Omental fat pad (tissue), 4 donors: ENCODE measurements at places on chromosomes 11 and 22. TPM values are rescaled to one million over a fixed set of nuclear protein-coding genes. Genes with fewer than 3 reads are reported as not detected.

The GNG3 gene
- not detected for total RNA-seq

DNA sequence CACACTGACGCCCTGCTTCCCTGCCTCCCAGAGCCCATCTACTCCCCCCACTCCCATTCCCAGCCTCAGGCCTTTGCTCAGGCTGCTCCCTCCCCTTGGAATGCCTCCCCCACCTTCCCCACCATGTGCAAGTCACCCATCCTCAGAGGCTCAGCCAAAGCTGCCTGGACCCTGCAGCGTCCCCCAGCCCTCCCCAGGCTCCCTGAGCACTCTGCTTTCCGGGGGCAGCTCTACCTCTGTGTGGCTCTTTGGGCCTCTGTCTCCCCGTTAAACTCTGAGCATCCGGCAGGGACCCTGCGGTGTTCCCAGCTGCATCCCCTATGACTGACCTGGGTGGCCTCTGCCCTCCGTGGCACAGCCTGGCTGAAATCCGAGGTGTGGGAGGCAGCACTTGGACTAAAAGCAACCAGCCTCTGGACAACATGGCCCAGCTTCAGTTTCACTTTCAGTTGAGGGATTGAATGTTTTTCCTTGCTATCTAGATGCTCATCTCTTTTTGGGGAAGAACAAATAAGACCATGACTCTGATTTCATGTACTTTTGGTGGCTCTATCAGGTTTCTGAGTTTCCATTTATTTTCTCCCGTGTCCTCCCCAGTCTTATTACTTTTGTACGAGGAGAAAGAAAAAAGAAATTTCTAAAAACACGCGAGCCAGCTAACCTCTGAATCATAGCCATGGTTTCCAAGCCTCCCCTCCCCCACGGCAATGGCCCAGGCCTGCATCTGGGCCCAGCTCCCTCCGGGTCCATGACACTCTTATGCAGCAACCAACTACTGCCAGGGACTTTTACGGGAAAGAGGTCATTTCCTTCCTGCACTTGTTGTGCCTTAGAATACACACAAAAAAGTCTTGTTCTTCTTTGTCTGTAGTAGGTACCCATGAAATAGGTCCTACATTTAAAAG is 3.8 kb downstream of the APOL3 start:
- DNase-seq, result peak; percentile 90

The TMPRSS4 gene
- not detected for total RNA-seq

DNA sequence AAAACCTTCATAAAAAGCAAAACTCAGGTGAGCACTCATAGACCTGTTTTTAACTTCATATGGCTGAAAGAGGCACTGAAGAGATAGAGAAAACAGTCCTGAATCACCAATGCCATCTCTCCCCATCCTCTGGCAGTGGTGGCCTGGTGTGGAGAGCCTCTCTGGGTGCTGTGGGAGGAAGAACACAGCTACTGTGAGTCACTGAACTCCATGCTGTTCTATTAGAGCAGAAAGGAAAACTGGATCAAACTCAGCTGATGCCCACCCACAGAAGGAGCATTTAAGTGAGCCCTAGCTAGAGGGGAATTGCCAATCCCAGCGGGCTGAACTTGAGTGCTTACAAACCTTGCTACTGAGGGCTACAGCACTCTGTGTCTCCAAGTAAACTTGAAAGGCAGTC is 115.3 kb upstream of the SESN3 start:
- no peak for DNase-seq

DNA sequence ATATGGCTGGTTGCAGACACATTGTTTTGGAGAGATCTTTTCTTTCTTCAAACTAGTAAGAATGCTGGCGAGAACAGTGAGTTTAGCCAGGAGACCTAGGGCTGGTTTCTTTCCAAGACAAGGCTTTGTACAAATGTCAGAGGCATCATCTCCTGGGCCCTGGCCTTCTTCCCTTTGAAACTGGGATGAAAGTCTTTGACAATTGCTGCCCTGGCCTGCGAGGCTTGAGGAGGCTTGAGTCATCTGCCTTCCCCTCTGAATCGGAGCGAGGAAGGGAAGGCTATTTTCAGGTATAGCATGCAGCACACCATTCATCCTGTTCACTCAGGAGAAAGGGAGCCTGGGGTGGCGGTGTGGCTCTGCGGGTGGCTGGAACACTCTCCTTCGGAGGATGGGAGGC is 21.5 kb upstream of the PARVG start:
- DNase-seq, result no peak

- DNase-seq, result no peak
These were observed 37.5 kb upstream of the NNMT start for GRCh38 chr11:114258696-114259095.

- DNase-seq, result no peak
These were observed 11.8 kb downstream of the DTX4 start for GRCh38 chr11:59183771-59184170.

GRCh38 chr11:62504158-62504973 is 42.2 kb downstream of the AHNAK start:
- no peak for DNase-seq

GRCh38 chr11:17724020-17724908 is 4.9 kb downstream of the MYOD1 start:
- DNase-seq, result no peak

- no peak for DNase-seq
These were observed 11.1 kb upstream of the ENDOD1 start for GRCh38 chr11:95078526-95078925.

DNA sequence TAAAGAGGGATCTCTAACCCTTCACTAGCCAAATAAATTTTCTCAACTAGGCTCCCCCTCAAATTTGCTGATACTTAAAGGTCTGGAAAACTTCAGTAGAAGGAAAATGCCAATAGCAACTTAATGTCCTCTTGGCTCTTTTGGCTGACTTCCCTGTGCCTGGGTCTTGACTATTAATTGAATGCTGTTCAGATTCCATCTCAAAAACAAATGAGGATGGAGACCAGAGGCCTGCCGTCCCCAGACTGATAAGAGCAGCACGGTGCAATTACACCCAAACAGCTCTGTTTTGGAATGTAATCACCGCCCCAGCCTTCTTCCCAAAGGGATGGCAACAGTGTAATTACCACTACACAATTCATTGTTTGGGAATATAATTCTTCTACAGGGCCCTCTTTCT is 89.3 kb upstream of the CHRM4 start:
- DNase-seq, result no peak

The NPAS4 gene
- not detected for total RNA-seq

The TRIOBP gene
- total RNA-seq, result 179 TPM

- DNase-seq, result no peak
These were observed 206.8 kb upstream of the DDI1 start for GRCh38 chr11:103829596-103829995.

DNA sequence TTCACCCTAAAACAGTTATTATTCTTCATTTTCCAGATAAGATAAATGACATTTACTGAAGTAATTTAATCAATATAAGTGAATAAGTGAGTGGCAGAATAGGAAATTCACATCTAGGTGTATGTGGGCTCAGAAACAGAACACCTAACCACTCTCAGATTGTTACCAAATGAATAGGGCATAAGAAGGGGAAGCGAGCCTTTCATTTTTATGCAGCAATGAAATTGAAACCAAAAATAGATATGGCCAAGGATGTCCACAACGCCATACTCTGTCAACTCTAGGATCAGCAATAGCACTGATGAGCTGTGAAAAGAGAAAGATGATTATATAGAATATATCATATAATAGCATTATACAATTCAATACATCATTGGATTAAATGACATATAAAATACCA is 398.1 kb upstream of the API5 start:
- DNase-seq, result no peak

GRCh38 chr11:31106968-31107576 is 262.5 kb downstream of the DCDC1 start:
- peak; percentile 66 for DNase-seq

GRCh38 chr11:122170815-122171475 is 54.9 kb upstream of the BLID start:
- DNase-seq, result no peak

The TMX2 gene
- total RNA-seq, result 68.5 TPM

GRCh38 chr11:101745756-101746155 is 161.9 kb upstream of the TRPC6 start:
- no peak for DNase-seq

- no peak for DNase-seq
These were observed 399.3 kb downstream of the CADM1 start for GRCh38 chr11:115104851-115105453.

- DNase-seq, result no peak
These were observed 2.0 kb downstream of the FBLN1 start for GRCh38 chr22:45504373-45505341.

GRCh38 chr11:32152821-32153220 is 61.9 kb downstream of the RCN1 start:
- no peak for DNase-seq

DNA sequence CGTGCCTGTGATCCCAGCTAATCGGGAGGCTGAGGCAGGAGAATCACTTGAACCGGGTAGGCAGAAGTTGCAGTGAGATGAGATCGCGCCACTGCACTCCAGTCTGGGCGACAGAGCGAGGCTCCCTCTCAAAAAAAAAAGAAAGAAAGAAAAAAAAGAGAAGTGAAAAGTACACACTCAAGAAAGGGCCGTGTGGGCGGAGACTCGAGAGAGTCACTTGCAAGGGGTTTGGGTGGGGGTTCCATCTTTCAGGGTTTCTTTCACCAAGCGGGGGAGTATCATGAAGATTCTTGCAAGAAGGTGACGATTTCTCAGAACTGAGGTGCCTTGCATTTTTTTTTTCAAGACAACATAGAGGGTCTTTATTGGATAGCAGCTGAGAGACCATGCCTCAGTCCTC is 4.0 kb upstream of the IFITM5 start:
- DNase-seq, result no peak

GRCh38 chr11:12089473-12089872 is 20.9 kb upstream of the MICAL2 start:
- no peak for DNase-seq
